ENCODE measurements at places on chromosomes 3 and 15. TPM values are rescaled to one million over a fixed set of nuclear protein-coding genes. Genes with fewer than 3 reads are reported as not detected.

DNA sequence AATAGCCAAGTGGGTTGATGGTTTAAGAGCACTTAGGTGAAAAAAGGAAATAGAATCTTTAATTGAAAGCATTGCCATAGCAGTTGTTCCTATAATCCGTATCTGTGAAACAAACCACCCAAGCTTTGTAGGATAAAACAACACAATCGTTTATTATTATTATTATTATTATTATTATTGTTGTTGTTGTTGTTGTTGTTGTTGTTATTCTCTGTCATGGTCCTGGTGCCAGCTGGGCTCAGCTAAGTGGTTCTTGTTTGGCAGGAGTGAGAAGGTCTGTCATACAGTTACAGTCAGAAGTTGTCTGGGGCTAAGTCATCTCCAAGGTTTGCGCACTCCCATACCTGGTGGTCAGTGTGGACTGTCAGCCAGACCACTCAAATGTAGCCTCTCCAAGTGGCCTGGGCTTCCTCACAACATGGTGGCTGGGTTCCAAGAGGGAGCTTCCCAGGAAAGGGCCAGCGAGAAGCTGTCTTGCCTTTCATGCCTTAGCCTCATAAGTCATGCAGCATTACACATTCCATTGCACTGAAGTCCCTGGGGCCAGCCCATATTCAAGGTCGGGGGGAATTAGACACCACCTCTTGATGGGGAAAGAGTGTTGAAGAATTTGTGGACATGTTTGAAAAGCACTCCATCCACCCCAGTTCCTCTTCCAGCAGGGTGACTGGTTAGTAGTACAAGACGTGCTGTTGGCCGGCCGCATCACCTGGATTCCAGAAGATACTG lies 54.3 kb upstream of the FGD5 start:
- DNase-seq: no peak
- no peaks in the 10 kb centered on the region for H3K36me3 ChIP-seq
- no peaks in the 10 kb centered on the region for H3K27me3 ChIP-seq
- no peak overlapping the region for H3K27ac ChIP-seq
- no peaks in the 10 kb centered on the region for H3K4me1 ChIP-seq

DNA sequence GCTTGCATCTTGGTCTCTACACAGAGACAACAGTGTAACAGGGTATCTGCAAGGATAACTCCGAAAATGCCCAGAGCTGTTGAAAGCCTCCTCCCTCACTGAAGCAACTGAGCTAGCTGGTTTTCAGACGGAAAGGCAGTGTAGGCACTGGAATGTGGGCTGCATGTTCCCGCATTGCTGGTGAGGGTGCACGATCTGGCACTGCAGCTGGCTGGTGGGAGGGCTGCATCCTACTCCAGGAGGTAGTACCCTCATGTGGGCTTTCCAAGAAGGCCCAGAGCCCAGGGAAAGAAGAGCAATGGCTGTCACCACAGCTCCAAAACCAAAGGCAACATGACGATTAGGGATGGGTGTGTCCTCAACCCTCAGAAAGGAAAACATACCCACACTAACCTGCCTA lies 28.7 kb upstream of the RPS17 start:
- no peaks in the 10 kb centered on the region for H3K4me1 ChIP-seq
- no peak for DNase-seq
- H3K27ac ChIP-seq: no peak overlapping the region
- H3K27me3 ChIP-seq: 0 out of 2 replicates have a peak, but pooled peaks cover 3% of the 10 kb centered on the region

GRCh38 chr15:84603630-84604379 lies 3.0 kb downstream of the ZSCAN2 start:
- H3K27me3 ChIP-seq: no peaks in the 10 kb centered on the region
- H3K4me3 ChIP-seq: no peak overlapping the region
- H3K4me1 ChIP-seq: peaks cover 11% of the 10 kb centered on the region
- peaks cover 4% of the 10 kb centered on the region for H3K36me3 ChIP-seq

DNA sequence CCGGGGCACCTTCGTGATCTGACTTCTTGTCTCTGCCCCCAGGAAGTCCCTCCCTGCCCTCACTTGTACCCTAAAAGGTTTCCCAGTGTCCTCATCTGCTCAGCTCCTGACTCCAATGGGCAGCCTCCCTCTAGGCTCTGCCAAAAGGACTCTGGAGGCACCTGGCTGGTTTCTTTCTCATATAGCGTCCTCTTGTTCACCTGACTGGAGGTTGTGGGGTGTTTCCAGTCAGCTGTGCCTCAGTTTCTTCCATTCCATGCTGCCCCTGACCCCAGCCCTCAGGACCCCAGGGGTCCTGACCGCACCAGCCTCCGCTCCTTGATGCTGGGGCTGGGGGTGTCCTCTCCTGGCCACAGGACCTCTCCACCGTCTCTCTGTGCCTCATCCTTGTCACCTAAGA lies 2.5 kb downstream of the PRR23E start:
- H3K27ac ChIP-seq: no peak overlapping the region
- H3K36me3 ChIP-seq: no peaks in the 10 kb centered on the region
- H3K4me1 ChIP-seq: no peaks in the 10 kb centered on the region
- no peak overlapping the region for H3K4me3 ChIP-seq
- no peaks in the 10 kb centered on the region for H3K27me3 ChIP-seq

DNA sequence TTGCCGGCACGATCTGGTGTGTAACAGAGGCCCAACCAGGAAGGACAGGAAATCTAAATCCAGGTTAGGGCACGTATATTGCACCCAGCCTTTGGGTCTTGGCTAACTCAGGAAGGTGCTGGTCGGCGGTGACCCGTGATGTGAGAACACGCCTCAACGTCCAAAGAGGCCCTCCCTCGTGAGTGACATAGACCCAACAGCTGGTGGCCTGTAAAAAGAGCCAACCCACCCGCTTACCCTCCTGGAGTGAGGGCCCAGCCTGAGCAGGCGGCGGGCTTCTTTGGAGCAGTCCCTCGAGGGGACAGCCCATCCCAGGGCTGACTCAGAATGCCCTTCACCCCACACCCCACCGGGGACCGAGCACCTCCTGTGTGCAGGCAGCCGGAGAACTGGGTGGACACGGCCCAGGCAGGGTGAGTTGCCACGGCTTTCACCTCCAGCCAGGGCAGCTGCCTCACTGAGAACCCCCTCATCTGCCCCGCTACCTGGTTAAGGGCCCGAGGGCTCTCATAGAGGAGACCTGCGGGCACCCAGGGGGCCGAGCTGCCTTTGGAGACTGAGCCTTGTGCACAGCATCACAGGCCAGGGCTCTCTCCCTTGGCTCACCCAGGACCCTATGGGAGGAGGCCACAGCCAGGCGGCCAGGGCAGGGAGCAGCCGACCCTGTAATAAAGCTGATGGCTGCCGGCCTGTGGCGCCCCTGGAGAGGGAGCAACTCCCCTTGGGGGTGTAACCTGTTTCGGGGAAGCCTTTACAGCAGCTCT lies 41.8 kb downstream of the ZNF710 start:
- H3K27me3 ChIP-seq: no peaks in the 10 kb centered on the region
- DNase-seq: no peak
- peaks cover 11% of the 10 kb centered on the region for H3K4me1 ChIP-seq
- H3K4me3 ChIP-seq: no peak overlapping the region
- no peaks in the 10 kb centered on the region for H3K36me3 ChIP-seq
- no peak overlapping the region for H3K27ac ChIP-seq

- no peak for DNase-seq
- no peak overlapping the region for H3K27ac ChIP-seq
- H3K4me1 ChIP-seq: no peaks in the 10 kb centered on the region
- H3K4me3 ChIP-seq: no peak overlapping the region
- no peaks in the 10 kb centered on the region for H3K36me3 ChIP-seq
Measured at GRCh38 chr15:100463515-100463914, 65.2 kb downstream of the CERS3 start.

DNA sequence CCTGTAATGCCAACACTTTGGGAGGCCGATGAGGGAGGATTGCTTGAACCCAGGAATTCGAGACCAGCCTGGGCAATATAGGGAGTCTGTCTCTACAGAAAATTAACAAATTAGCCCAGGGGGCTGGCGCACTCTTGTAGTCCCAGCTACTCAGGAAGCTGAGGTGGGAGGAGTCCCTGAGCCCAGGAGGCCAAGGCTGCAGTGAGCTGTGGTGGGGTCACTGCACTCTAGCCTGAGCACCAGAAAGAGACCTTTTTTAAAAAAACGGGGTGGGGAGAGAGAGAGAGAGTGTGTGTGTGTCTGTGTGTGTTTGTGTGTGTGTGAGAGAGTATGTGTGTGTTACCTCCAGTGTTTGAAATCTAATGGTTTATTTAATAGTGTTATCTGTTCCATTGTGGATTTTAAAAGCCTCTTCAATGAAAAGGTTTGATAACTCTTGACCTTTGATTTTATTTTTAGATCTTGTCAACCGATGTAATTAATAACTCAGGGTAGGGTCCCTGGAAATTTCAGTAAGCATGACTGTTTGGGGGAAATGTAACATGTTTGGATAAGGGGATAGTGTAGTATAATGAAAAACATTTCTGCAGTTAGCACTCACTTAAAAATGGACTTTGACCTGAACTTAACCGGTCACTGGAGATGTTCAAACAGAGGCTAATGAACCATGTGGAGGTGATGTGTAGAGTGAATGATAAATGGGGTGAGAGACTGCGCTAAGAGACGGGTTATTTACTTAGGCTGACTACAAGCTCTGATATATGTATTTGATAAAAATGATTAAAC lies 29.7 kb downstream of the LRCH3 start:
- H3K36me3 ChIP-seq: 0 out of 2 replicates have a peak, but pooled peaks cover 4% of the 10 kb centered on the region
- no peak for DNase-seq
- no peak overlapping the region for H3K4me3 ChIP-seq
- peaks cover 7% of the 10 kb centered on the region for H3K4me1 ChIP-seq
- H3K27ac ChIP-seq: no peak overlapping the region
- H3K27me3 ChIP-seq: no peaks in the 10 kb centered on the region

- no peak for DNase-seq
- no peak overlapping the region for H3K27ac ChIP-seq
- H3K4me1 ChIP-seq: no peaks in the 10 kb centered on the region
- no peak overlapping the region for H3K4me3 ChIP-seq
Measured at GRCh38 chr3:51580418-51580817, 41.9 kb downstream of the RAD54L2 start.

DNA sequence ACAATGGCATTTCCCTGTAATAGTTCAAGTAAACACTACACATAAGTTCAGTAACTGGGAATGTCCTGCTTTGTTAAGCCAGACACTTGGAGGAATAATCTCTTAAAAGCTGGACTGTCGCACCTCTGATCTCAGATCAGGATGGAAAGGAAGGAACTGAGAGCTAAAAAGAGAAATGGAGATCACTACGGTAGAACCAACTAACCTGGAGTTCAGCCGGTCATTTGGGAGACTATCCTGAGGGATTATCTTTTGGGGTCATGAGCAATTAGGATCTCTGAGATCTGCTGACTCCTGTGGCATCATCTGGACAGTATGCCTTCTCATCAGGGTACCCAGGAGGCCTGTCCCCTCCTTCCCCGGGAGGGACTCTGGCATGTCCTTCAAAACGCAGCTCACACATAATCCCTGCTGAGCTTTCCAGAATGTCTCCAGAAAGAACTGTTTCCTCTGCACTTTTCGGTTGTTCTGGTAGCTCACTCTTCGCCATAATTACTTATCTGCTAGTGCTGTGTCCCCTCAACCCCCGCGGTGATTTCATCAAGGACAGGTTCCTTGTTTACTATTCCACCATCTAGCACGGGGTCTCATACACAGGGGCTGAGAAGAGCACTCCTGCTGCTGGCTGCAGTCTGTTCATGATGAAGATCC lies 115.6 kb downstream of the SENP2 start:
- no peaks in the 10 kb centered on the region for H3K36me3 ChIP-seq
- no peaks in the 10 kb centered on the region for H3K27me3 ChIP-seq
- peaks cover 29% of the 10 kb centered on the region for H3K4me1 ChIP-seq
- H3K27ac ChIP-seq: no peak overlapping the region
- no peak for DNase-seq
- H3K4me3 ChIP-seq: no peak overlapping the region

Gene ANKUB1
- total RNA-seq: not detected

Gene NEDD4
- total RNA-seq: 13.7 TPM

Gene HERC2
- 55.5 TPM for total RNA-seq

Gene CYP8B1
- 0.12 TPM for total RNA-seq

Gene SLC27A2
- total RNA-seq: 14.0 TPM

Gene MTHFS
- total RNA-seq: 30.5 TPM

All from HCT116 (cell line).